ENCODE measurements at places on chromosomes 11 and 22.

- peaks cover 8% of the 10 kb centered on the region for H3K4me1 ChIP-seq
- H3K4me3 ChIP-seq: peak overlapping the region; percentile 12
- no peak overlapping the region for H3K27ac ChIP-seq
- peak; percentile 63 for ATAC-seq
Measured at GRCh38 chr11:110173811-110174644, 80.8 kb downstream of the ZC3H12C start.

GRCh38 chr11:79458709-79459108, 17.9 kb upstream of the TENM4 start:
- H3K4me1 ChIP-seq: no peaks in the 10 kb centered on the region
- H3K4me3 ChIP-seq: no peak overlapping the region
- no peak overlapping the region for H3K27ac ChIP-seq
- no peak for ATAC-seq
- H3K36me3 ChIP-seq: no peaks in the 10 kb centered on the region

- no peaks in the 10 kb centered on the region for H3K27me3 ChIP-seq
- H3K36me3 ChIP-seq: peaks cover 43% of the 10 kb centered on the region
- no peak for ATAC-seq
- no peaks in the 10 kb centered on the region for H3K4me1 ChIP-seq
- H3K27ac ChIP-seq: no peak overlapping the region
Measured at GRCh38 chr11:87329172-87329571, 291.4 kb downstream of the TMEM135 start.

GRCh38 chr22:45317551-45318167, 7.9 kb downstream of the FAM118A start:
- H3K4me1 ChIP-seq: peaks cover 81% of the 10 kb centered on the region
- H3K27ac ChIP-seq: peak overlapping the region; percentile 94
- peaks cover 7% of the 10 kb centered on the region for H3K36me3 ChIP-seq

GRCh38 chr11:59708537-59708936, 5.1 kb downstream of the OR10V1 start:
- no peaks in the 10 kb centered on the region for H3K36me3 ChIP-seq
- peaks cover 33% of the 10 kb centered on the region for H3K27me3 ChIP-seq
- ATAC-seq: no peak
- no peak overlapping the region for H3K27ac ChIP-seq
- H3K4me3 ChIP-seq: no peak overlapping the region
- no peaks in the 10 kb centered on the region for H3K4me1 ChIP-seq

DNA sequence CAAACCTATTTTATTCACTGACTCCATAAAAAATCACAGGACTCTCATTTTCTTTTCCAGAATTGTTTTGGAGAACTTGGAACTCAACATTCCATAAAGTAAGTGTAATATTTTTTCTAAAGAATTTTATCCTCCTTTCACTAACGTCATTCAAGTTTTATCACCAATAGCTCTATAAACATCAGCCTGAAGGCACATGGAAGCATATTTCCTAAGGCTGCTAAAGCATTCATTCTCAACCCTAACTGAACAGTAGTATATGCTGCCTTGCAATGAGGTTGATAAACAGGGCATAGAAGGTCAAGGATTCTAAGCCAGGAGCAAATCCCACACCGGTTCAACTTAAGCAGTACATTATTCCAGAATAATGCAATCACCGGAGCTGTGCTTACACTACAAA, 273.9 kb downstream of the RAB38 start:
- ATAC-seq: no peak
- H3K27ac ChIP-seq: no peak overlapping the region
- no peaks in the 10 kb centered on the region for H3K36me3 ChIP-seq
- H3K27me3 ChIP-seq: no peaks in the 10 kb centered on the region
- H3K4me3 ChIP-seq: no peak overlapping the region
- no peaks in the 10 kb centered on the region for H3K4me1 ChIP-seq

DNA sequence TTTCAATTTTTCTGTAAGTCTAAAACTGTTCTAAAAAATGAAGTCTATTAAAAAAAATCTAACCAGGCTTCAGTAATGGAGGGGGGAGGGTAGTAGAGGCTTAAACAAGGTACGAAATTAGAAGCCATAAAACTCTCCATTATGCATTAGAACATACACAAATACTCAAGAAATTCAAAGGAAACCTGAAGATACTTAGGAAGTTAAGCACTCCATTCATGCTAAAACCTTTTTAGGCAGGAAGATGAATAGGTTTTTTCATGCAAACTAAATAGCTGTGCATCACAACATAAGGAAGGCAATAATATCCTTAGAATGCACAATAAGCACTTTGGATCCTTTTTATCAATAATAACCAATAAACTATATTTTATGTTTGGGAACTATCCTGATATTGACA, 2.4 kb downstream of the RAB6A start:
- peak overlapping the region; percentile 36 for H3K4me3 ChIP-seq
- ATAC-seq: no peak
- H3K27me3 ChIP-seq: no peaks in the 10 kb centered on the region
- H3K4me1 ChIP-seq: peaks cover 41% of the 10 kb centered on the region
- H3K27ac ChIP-seq: no peak overlapping the region

DNA sequence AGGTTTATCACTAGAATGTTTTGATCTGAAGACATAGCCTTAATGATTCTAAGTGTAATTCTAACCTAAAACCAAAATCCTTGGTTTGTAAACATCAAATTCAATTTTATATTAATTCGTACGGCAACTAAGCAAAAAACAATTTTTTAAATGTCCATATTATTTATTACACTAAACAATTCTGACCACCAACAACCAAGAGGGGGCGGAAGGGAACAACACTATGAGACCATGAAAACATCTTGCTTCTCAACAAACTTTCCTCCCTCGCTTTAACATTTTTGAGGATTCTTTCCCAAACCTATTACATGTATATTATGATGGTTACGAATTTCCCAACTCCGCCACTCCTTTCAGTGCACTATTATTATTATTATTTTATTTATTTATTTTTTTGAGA, 6.5 kb upstream of the UCP2 start:
- ATAC-seq: no peak
- no peaks in the 10 kb centered on the region for H3K27me3 ChIP-seq
- H3K4me1 ChIP-seq: peaks cover 29% of the 10 kb centered on the region
- no peak overlapping the region for H3K27ac ChIP-seq

DNA sequence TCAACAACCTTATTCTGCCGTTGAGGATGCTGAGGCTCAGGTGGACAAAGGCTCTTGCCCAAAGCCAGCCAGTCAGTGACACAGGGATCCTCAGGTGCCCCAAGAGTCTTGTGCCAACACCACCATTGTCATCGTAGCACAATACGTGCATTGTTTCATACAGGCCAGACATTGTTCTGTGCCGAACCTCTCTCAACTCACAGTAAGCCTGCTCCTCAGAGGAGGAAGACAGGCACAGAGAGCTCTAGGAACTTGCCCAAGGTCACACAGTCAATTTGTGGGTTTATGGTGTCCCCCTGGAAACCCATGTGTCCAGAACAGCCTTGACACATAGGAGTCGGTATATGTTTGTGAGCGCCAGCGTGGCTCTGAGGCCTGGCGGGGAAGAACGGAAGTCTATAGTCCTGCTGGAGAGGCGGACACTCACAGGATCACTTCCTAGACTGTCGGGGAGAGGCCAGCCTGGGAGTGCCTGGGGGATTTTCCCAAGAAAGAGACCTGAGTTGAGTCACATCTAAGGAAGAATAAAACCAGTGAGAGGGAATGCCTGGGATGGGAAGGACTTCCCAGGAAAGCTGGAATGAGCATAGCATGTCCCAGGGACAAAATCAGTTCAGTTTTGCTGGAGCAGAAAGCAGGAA, 20.2 kb downstream of the LIF start:
- peaks cover 21% of the 10 kb centered on the region for H3K4me1 ChIP-seq
- H3K27ac ChIP-seq: no peak overlapping the region
- peaks cover 33% of the 10 kb centered on the region for H3K27me3 ChIP-seq
- no peak for ATAC-seq
- no peaks in the 10 kb centered on the region for H3K36me3 ChIP-seq

All from stimulated activated memory B cell treated with anti-CD40 and anti-IgM and Interleukin-4, amounts not matched to agents 10 μg/mL and 1 μg/mL and 100 μg/mL, for 72 hours (primary cell).